ENCODE measurements at places on chromosomes 4 and X.
A peak's percentile ranks its signal among the peaks of the same experiment; 100 is the strongest.

DNA sequence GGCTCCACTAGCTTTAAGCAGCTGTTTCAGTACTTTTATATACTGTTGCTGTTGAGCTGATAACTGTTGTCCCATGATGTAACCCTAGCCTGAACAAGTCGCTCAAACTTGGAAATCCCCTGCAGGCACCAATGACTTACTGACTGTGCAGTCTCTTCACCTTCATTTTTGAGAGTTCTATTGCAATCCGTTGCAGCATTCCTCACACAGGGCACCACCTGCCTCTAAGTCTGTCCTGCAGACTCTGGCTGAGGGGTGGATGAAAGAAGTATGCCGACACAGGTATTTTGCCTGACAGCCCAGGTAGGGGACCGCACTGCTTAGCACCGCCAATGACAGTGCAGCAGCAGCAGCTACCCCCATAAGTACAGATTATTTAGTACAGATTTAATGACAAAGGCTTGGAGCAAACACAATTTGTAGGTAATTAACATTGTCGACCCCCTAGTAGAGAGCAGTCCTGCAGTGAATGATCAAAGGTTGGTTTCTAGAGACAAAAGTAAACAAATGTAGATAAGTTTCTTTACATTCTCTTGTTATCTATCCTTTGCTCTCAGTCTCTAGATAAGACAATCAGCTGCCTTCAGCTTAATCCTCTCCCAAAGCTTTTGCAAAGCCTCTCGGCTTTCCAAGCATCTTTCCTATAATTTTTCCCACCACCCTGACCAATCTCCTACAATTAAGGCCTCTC is 205.0 kb downstream of the PABPC4L start:
- no peak for DNase-seq

- no peak for DNase-seq
Measured at GRCh38 chr4:121122661-121123060, 41.5 kb downstream of the TNIP3 start.

DNA sequence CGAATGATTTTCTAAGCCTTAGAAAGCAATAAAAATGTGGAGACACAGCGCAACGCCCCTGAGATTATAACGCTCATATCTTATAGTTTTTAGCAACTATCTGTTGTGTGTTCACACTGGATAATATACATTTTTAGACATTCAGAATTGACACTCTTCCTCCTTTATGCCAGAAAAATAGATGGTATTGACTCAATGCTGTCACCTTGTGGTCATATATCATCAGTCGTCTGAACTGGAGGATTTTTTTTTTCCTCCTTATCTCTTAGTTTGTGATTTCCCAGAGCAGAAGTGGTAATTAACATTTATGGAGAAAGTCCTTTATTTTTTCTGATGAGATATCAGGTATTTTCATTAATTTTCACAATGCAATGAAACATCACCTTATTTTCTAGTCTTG is 759.6 kb downstream of the RAB28 start:
- DNase-seq, result peak; percentile 8

GRCh38 chrX:769796-770195 is 139.2 kb downstream of the SHOX start:
- no peak for DNase-seq

GRCh38 chrX:48497871-48498270 is 10.9 kb upstream of the PORCN start:
- no peak for DNase-seq

- DNase-seq, result no peak
Measured at GRCh38 chrX:41732260-41732659, 8.3 kb downstream of the GPR82 start.
